Activated naive CD4-positive, alpha-beta T cell (primary cell): ENCODE measurements at places on chromosomes 7 and 10.
A peak's percentile ranks its signal among the peaks of the same experiment; 100 is the strongest.

DNA sequence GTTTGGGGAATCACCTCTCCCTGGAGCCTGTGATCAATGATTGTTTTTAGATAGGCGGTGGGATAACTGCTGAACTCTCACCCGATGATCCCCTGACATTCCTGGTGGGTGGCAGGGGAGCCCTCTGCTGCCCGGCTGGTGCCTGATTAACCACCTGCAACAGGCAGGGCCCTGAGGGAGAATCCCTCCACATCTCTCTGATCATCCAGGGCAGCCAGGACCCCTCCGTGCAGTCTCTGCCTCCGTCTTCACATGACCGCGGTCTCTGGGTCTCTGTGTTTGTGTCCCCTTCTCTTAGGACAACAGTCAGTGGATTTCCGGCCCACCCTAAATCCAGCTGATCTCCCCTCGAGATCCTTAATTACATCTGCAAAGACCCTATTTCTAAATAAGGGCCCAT, 17.4 kb downstream of the CALML5 start:
- no peak for DNase-seq

- DNase-seq = no peak
These were observed 8.6 kb upstream of the IRF5 start for GRCh38 chr7:128928882-128929788.

GRCh38 chr10:46524472-46525176, 31.8 kb downstream of the GPRIN2 start:
- no peak for DNase-seq

- DNase-seq = no peak
These were observed 49.1 kb downstream of the ATXN7L1 start for GRCh38 chr7:105827151-105827875.

DNA sequence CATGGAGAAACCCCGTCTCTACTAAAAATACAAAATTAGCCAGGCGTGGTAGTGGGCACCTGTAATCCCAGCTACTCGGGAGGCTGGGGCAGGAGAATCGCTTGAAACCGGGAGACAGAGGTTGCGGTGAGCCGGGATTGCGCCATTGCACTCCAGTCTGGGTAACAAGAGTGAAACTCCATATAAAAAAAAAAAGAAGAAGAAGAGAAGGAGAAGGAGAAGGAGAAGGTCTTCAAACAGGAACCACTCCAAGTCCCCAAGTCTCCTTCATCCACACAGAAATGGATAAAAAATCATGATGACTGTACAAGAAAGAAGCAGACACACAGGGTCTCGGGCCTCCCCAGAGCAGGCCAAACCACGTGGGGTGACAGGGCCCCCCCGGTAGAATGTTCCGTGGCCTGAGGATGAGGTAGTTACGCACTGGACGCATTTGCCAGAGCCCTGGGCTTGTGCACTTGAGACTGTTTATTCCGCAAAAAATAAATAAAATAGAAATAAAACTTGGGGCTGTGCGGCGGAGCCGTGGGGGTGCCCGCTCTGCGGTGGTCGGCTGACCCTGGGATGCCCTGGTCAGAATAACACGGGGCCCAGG, 15.8 kb downstream of the VENTX start:
- no peak for DNase-seq

DNA sequence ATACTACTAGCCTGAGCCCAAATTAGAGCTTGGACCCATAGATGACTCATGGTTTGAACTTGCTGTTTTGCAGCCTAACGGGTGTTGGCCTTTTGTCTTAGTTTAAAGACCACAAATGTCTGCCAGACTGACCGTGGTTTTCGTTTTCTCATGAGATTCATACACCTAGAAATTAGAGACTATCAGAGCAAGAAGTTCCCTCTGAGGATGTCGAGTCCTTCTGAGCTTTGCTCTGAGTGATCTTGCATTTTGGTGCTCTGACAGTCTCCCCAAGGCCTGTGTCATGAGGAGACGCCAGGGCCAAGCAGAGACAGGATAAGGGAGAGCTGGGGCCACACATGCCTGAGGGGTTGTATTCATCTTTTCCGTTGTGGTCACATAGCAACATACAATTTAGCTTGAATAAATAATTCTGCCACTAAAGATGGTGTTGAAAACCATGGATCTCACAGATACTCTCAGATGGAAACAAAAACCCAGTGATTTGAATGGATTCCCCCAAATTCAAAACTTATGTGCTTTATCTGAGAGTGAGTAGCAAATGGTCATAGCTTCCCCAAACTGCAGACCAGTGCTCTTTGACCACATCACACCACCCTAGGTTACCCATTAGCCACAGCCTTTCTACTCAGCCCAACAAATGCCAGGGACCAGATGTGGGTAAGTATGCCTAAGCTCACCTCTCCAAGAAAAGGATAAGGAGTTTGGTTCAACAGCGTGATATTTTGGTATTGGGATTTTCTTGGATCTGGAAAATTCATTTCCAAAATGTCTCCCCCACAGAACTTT, 762.0 kb upstream of the IGFBP3 start:
- DNase-seq = no peak

- no peak for DNase-seq
These were observed 56.3 kb downstream of the TEX36 start for GRCh38 chr10:125626671-125627070.

- DNase-seq = no peak
These were observed 30.2 kb upstream of the ERCC6 start for GRCh38 chr10:49569031-49569631.

- DNase-seq = no peak
These were observed 8.4 kb downstream of the BNIP3 start for GRCh38 chr10:131973160-131973951.

DNA sequence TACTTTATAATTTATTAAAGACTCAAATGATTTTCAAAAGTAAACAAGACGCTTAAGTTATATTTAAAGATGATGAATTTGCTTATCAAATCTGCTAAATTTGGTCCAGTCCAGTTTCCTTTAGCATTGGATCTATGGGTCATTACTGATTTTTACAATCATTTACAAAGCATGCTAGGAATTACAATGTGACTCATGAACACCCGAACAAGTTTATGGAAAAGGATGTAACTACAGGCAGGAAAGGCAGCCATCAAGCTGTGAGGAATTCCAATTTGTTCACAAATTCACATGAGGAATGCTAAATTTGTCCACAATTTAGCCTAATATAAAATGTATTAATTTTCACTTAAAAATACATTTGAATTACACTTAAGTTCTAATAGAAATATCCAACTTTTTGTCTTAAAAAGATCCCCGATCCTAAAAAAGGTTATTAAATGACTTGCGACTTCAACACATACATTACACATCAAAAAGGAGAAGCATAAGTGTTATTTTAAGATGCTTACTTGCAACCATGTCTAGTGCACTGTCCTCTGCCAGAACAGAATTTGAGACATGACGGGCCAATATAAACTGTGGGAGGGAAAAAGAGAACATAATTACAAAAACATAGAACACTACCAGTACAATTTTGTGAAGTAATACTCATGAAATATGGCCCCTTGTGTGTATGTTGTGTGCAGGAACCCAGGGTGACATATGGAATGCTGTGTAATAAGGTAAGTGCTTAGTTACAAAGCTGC, 194.2 kb upstream of the SLC26A5 start:
- no peak for DNase-seq

GRCh38 chr10:11499425-11500071, 111.9 kb downstream of the USP6NL start:
- no peak for DNase-seq

DNA sequence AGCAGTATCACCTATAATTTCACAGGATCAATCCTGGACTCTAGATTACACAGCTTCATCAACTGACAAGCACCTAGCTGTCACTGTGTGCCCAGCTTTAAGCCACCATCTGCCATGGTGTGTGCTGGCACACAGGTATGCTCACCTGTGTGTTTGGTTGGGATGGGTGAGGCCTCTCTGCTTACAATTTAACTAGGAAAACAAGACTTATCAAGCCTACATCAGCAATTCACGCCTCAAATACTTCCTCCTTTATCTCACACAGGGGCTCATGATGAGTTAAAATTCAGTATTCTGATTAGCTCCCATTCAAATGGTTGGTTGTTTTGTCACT, 608.2 kb downstream of the PARD3 start:
- no peak for DNase-seq

- no peak for DNase-seq
These were observed 2.3 kb downstream of the CCDC136 start for GRCh38 chr7:128794020-128794419.

DNA sequence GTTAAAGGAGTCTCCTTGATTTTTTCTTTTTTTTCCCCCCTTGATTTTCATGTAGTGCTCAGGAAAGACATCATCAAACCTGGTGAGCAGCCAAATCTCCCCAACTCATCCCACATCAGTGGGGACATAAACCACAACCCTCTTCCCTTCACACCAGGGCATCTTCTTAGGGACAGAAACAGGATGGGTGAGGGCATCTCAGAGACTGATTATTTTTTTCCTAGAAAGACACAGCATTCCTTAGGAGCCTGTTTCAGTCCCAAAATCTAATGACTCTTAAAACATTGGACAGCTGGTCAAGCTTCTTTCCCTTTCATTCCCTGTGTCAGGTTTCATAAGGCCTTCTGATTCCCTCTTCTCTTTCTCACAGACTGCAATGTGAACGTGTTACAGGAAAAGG, 31.5 kb upstream of the GSAP start:
- no peak for DNase-seq

GRCh38 chr10:17109475-17110207, 20.0 kb downstream of the CUBN start:
- DNase-seq = no peak

DNA sequence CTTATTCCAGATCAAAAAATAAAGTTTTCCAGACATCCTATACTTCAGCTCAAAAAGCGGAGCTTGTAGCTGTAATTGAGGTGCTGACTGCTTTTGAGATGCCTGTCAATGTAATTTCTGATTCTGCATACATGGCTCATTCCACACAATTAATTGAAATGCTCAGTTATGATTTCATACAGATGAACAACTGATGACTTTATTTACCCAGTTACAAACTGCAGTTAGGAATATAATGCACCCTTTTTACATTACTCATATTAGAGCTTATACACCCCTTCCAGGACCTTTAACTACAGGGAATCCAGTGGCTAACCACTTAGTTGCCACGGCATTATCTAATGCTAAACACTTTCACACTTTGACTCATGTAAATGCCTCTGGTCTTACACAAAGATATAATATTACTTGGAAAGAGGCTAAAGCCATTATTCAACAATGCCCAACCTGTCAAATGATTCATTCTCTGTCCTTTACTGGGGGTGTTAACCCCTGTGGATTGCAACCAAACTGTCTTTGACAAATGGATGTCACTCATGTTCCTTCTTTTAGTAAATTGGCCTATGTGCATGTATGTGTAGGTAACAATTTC, 147.3 kb downstream of the ZNF33B start:
- no peak for DNase-seq

DNA sequence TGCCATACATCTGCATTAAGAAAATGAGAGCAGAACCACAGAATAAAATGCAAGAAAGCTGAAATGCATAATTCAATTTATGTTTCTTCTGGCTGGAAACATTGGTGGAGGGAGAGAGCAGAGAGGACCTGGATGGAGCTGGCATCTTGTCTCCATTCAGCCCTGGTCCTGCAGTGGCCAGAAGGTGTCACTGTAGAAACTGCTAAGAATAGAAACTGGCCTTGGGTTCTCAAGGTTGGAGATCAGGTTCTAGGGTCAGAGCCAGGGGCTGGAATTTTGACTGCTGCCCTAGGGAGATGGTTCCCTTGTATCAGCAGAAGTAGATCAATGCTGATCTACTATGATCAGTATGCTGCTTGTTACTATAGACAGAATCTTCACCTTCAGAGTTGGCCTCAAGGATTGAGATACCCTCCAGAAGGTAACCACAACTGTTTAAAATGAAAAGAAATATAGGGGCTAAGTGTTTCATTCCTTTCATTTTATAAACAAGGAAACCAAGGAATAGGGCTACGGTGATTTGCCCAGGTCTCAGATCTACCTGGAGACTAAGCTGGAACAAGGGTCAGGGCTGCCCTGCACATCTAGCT, 13.1 kb downstream of the TAS2R41 start:
- DNase-seq = no peak

- DNase-seq = no peak
These were observed 141.7 kb downstream of the SORCS1 start for GRCh38 chr10:107022600-107023354.

DNA sequence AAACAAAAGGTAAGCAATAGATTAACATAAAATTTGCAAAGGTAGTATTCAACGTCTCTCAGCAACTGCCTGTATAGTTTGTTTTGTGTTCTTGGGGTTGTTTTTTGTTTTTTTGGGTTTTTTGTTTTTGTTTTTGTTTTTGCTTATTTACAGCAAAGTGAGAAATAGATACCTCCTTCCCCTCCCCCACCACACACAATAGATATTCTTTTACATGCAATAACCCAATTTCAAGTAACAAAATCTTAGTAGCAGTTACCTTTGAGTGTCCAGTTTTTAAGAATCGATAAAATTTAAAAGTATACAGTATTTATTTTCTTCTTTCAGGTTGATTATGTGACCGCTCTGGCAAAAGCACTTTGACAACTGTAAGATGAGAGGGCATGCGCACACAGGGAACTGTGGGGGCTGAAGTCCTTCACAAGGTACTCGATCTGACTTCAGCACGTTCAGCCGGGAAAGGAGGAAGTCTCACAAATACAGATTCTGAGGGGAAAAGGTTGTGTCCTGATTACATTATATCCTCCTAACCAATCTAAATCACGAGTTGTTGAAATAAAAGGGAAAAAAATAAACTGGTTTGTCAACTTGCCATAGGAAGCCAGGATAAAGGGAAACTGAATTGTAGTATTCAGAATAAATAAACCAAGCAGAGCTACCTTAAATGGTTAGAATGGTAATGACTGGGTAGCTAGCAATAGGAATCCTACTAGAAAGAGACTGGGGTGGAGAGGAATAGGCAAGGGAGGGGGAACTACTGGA, 47.8 kb downstream of the CPEB3 start:
- peak; percentile 9 for DNase-seq

DNA sequence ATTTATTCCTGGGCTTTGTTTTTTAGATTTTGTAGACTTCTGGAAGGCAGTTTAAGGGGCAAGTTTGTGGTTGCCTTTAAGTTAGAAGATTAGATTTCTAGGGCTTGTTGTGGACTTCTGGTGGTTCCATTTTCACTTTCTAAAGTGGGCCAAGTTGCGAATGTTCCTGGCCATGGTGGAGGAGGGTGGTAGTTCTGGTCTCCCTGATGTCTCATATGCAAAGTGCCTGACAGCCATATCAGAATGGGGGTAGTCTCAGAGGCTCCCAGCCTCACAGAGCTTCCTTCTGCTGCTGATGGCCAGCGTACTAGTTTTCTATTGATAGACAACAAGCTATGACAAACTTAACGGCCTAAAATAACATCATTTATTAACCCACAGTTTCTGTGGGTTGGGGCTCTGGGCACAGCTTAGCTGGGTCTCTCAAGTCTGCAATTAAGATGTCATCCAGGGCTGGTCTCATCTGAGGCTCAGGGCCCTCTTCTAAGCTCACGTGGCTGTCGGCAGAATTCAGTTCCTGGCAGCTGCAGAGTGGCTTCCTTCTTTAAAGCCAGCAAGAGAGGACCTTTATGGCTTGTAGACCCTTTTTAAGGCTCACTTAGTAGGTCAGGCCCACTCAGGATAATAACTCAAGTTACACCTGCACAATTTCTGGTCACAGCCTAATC, 44.8 kb downstream of the BMPER start:
- no peak for DNase-seq

DNA sequence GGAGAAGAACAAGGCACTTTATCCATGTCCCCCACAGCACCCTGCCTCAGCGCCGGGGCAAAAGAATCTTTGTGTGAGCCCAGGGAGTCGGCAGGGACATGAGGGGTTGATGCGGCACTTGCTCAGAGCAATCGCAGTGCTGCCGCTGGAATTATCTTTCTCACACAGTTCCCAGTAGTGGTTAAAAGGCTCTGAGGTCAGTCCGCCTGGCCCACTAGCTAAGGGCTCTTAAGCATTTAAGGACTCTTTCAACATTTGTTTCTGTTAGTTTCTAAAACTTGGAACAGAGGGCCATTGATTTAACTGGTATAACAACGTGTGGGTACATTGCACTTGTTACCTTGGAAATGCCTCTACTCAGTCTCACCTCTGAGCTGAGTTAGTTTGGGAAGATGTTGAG, 208.0 kb upstream of the C7orf33 start:
- DNase-seq = no peak
